ENCODE measurements at places on chromosomes 1 and 21.

DNA sequence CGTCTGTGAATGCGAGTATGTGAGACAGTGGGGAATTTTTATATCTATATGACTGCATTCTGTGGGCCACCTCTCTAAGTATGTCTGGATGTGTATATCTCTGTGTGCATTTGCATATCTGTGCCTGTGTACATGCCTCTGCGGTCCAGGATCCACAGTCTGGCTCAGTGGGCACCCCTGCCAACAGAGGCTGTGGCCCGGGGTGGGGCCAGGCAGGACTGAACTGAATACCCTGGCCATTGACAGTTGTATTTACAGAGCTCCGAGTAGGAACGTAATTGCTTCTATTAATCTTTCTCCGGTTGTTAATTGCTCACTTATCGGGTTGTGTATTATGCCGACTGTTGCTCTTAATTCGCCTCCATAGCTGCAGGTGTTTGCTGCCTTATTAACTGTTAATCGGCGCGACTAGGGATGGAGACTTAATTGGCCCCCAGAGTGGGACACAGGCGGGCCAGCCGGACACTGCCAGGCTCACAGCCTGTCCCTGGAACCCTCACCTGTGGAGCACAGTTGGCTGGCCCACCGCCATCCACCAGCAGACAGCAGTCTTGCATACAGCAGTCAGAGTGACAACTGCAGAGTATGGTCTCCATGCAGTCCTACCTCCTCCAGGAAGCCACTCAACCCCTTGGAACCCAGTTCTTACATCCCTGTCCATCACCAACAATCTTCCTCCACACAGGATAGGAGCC, 22.4 kb upstream of the ADGRB2 start:
- no peak for DNase-seq

- no peak for DNase-seq
Measured at GRCh38 chr21:38838598-38839327, 33.0 kb downstream of the ETS2 start.

DNA sequence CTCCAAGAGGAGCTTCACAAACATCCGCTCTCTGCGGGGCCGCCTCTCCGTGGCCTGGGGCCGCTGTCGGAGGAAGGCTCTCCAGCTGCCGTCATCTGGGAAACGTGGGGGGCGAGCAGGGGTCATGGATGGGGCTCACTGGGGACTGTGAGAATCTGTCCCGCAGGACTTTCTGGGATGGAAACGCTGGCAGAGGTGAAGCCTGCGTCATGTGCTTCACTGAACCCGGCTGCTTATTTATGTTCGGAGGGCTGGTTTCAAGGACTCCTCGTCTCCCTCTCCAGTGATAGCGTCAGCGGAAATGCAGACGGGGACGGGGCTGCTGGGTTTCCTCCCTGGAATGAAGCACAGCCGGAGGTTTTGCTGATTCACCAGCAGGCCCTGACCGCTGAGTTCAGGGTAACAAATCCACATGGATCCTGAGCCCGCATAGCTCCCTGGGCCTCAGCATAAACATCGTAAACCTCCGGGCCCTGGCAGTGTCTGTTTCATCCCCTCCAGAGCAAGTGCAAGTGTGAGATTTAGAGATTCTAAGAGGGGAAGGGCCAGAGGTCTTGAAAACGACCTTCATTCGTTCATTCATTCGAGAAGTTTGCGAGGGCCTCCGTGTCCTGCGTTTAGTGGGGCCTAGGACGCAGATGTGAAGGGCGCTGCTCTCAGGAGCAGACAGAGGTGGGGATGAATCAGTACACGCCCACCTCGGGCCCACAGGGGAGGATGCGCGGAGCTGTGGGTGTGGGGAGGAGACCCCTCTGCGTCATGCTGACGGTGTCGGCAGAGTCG, 7.0 kb upstream of the POFUT2 start:
- DNase-seq = no peak

GRCh38 chr1:167515893-167516321, 2.4 kb downstream of the CD247 start:
- no peak for DNase-seq

DNA sequence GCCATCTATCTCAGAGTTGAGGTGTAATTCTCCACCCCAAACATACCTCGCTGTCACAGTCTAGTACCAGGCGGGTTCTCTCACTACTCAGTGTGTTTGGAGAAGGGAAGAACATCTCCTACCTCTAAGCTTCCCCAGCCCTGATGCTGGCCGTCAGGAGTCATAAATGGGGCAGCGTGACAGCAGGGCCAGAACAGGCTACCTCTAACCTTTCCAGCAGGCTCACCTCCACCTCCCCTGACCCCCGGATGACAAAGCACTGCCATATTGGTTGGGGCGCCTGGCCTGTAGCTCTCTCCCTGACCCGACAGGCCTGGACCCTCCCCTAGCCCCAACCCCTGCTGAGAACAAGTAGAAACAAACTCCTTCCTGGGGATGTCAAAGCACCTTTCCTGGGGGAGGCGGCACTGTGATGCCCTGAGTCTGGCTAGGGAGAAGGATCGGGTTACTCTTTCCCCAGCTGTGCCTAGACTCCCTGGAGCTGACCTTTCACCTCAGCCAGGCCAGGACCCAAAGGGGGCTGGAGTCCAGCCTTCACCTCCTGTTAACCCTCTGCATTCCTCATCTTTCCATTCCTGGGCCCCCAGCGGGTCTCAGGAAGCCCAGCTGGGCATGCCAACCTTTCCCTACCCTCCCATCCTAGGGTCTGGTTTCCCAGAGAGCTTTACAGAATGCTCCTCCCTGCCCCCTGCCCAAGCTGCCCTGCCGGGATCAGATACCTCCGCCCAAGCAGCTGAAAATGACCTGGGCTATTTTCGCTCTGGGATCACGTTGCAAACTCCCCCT, 34.2 kb downstream of the AHDC1 start:
- DNase-seq = no peak

GRCh38 chr21:19468991-19469715, 1065.6 kb upstream of the TMPRSS15 start:
- no peak for DNase-seq

DNA sequence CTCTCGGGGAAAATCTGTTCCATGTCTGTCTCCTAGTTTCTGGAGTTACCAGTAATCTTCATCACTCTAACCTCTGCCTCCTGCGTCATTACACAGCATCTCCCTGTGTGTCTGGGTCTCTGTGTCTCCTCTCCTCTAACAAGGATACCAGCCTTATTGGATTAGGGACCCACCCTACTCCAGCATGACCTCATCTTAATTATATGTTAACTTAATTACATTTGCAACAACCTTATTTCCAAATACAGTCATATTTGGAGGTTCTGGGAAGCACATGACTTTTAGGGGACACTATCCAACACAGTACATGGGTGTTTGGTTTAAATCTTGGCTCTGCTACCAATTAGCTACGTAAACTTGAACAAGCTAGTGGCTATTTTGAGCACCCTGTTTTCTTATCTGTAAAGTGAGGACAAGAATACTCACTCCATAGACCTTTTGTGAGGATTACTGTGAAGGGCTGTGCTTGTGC, 83.9 kb upstream of the SGIP1 start:
- DNase-seq = no peak

GRCh38 chr21:18759267-18759666, 355.7 kb upstream of the TMPRSS15 start:
- no peak for DNase-seq

DNA sequence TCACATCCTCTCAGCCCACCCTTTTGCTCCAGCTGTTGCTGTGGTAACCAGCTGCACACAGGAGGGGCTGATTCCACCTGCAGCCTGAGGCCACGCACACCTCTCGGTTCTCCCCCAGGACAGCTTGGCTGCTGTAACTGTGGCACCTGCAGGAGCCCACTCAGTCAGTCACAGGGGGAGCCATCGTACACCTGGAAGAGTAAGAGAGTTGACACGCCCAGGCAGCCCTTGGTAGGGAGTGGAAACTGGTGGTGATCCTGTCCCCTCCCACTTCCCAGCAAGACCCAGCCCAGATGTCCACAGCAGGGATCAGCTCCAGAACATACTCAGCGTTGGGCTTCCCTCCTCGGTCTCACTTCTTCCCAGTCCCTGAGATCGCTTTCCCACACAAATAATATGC, 32.2 kb upstream of the BACE2 start:
- DNase-seq = no peak

- no peak for DNase-seq
Measured at GRCh38 chr1:56418151-56418631, 161.2 kb downstream of the PLPP3 start.

GRCh38 chr1:243397613-243398321, 141.9 kb downstream of the SDCCAG8 start:
- DNase-seq = no peak

- DNase-seq = no peak
Measured at GRCh38 chr1:47938520-47938919, 58.7 kb downstream of the TRABD2B start.

GRCh38 chr1:62844030-62844429, 60.1 kb downstream of the ATG4C start:
- DNase-seq = no peak

- DNase-seq = peak; percentile 47
Measured at GRCh38 chr21:44013380-44014088, 1.4 kb downstream of the TRAPPC10 start.

DNA sequence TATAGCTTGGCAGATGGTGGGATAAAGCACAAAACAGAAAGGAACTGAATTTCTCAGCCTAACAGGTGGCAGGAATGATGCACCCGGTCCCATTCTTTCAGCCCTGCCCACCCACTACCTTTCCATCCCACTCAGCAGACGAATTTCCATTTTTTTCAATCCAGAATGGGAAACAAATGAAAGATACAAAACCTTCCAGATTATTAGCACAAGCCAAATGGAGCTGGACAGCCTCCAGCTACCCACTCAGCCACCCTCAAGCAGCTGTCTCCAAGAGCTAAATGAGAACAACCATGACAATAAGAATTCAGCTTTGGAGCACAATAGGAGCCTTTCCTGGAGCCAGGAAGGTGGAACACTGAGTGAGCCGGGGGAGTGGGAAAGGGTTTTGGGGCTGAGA, 96.3 kb upstream of the ST6GALNAC5 start:
- no peak for DNase-seq

DNA sequence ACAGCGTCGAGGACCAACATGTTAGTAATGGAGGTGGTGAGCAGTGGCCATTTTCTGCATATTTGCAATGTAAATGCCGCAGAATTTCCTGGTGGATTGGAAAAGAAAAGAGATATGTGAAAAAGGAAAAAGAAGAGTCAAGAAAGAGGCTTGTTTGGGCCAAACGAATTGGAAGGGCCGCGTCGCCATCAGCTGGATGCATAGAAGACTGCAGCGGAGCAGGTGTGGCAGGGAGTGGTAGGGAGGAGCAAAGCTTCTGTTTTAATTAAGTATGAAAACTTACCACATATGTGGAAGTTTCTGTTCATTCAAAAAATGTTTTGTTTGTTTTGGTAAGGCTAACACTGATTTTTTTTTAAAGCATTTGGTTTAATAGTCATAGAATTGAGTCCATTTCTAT, 690.7 kb downstream of the NCAM2 start:
- no peak for DNase-seq

GRCh38 chr1:46274225-46275029, 26.9 kb downstream of the RAD54L start:
- no peak for DNase-seq

DNA sequence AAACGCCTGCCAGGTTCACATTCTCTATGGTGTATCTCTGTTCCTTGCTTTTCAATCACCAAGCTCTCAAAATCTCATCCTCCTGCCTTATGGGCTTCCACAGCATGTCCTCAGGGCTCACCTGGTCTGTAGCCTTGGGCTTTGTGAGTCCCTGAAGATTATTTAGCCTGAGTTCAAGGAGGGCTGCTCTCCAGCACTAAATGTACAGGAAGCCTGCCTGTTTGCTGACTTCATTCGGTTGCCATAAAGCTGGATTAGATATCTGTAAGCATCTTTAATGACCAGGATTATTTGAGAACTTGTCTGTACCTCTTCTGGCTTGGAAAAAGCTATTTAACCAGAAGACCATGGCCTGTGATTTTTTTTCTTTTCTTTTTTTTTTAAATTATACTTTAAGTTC, 6.9 kb upstream of the REG4 start:
- DNase-seq = no peak

DNA sequence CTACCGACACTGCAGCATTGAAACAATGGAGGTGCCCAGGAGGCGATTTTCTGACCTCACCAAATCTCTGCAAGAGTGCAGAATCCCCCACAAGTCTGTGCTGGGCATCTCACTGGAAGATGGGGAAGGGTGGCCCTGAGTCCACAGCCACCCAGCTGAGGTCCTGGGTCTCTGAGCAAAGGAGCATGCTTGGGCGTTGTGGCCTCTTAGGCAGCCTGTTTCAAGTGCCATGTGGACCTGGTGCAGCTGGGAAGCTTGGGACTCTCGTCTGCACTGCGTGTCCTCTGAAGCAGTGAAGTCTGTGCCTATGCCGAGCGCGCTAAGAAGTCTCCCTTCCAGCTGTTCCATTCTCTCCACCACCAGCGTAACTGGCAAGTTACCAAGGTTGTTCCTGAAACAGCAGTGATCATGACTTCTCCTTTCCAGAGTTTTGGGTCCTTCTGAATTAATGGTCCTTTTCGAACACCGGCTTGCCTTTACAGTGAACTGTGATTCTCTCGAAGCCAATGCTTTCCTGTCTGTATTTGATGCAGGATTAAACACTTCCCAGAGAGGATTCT, 5.0 kb upstream of the PLA2G2C start:
- no peak for DNase-seq

GRCh38 chr1:36831186-36831810, 203.0 kb downstream of the GRIK3 start:
- no peak for DNase-seq

GRCh38 chr21:42461185-42461520, 34.9 kb downstream of the RSPH1 start:
- DNase-seq = no peak

GRCh38 chr21:36847189-36847588, 119.3 kb downstream of the HLCS start:
- no peak for DNase-seq

- DNase-seq = no peak
Measured at GRCh38 chr1:97553971-97554370, 366.9 kb downstream of the DPYD start.

DNA sequence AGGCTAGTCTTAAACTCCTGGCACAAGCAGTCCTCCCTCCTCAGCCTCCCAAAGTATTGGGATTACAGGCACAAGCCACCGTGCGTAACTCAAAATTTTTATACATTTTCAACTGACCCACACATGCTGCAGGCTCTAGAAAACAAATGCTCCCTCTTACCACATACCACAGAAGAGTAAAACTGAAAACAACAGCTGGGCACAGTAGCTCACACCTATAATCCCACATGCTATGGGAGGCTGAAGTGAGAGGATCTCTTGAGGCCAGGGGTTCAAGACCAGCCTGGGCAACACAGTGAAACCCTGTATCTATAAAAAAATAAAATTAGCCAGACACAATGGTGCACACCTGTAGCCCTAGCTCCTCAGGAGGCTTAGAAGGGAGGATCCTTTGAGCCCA, 56.7 kb downstream of the AKT3 start:
- no peak for DNase-seq

GRCh38 chr1:36925251-36925650, 109.1 kb downstream of the GRIK3 start:
- no peak for DNase-seq

- no peak for DNase-seq
Measured at GRCh38 chr1:223208164-223209076, 65.4 kb upstream of the TLR5 start.

- no peak for DNase-seq
Measured at GRCh38 chr1:63148825-63149645, 173.3 kb upstream of the FOXD3 start.

- no peak for DNase-seq
Measured at GRCh38 chr1:201069636-201070035, 42.6 kb downstream of the CACNA1S start.

GRCh38 chr1:179058487-179059483, 23.1 kb upstream of the TOR3A start:
- DNase-seq = no peak
